ENCODE measurements at places on chromosomes 5 and 9.

- DNase-seq = no peak
Observed at GRCh38 chr5:1481266-1481958, 36.2 kb upstream of the SLC6A3 start.

DNA sequence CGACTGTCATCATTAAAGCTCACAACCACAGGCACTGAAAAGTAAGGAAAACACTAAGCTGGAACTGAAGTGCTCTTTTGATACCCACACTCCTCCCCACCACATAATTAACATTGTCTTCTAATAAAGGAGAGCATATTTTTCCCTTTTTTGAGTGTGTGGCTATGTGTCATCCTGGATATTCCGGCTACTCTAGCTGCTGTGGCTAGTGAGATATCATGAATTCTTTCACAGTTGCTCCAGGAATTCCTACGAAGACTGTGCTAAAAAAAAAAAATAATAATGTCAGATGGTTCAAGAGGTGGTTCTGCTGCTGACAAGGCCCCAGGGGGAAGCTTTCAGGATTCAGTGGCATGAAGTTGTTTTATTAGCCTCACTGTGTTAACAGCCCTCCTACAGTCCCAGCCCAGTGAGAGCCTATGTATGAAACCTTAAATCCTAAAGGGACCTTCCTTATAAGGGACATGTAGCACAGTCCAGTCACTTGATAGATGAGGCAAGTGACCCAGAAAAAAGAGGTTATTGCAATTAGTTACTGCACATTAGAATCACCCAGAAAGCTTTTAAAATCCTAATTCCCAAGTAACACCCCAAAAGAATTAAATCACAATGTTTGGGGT, 46.6 kb downstream of the TMEM252 start:
- no peak for DNase-seq

GRCh38 chr5:31847354-31847753, 208.4 kb downstream of the PDZD2 start:
- no peak for DNase-seq

GRCh38 chr9:128335161-128335560, 5.2 kb upstream of the SLC27A4 start:
- DNase-seq = no peak

DNA sequence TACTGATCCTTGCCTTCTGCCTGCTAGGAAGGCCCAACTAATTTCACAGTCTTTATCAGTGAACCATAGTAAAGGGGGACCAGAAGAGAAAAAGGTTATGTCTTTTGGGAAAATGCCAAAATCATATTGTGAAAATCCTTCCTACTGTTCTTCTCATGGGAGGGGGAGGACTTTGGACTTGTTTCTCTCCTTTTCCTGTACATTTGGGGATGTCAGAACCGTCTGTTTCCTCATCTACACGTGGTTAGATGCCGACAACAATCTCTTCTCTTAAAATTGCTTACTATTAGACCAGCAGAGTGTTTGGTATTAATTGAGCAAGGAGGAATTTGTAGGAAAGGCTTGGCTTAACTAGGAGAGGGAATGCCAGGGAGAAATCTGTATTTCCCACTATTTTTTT, 77.2 kb downstream of the TMC1 start:
- DNase-seq = no peak

DNA sequence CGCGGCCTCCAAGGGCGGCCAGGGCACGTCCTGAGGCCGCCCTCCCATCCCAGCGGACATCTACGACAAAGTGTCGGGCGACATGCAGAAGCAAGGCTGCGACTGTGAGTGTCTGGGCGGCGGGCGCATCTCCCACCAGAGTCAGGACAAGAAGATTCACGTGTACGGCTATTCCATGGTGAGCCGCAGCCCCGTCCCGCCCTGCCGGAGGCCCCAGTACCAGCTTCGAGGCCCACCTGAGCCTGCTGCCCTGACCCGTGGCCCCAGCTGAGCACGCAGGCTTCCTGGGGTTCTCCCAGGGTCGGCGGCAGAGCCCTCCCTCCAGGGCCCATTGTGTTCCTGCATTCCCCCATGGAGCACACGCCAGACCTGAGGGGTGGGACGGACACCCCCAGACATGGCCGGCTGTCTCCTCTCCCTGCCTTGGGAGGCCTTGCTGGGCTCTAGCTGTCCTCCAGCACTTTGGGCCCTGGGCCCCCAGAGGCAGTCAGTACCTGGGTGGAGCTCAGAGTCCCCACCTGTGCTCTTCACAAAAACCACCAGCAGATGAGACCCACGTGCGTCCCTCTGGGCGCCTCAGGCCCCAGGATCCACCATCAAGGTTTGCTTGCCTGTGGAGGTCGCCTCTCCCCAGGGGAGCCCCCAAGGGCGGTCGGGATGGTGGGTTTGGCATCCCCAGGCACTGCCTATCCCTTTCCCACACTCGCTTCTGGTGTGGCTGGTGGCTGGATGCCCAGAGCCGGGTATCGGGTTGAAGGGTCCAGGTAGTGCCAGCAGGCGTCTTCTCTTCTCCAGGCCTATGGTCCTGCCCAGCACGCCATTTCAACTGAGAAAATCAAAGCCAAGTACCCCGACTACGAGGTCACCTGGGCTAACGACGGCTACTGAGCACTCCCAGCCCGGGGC, 1.0 kb downstream of the PHPT1 start:
- no peak for DNase-seq

- DNase-seq = no peak
Observed at GRCh38 chr5:104764197-104764596, 1201.6 kb upstream of the NUDT12 start.

- DNase-seq = no peak
Observed at GRCh38 chr5:180283026-180283615, 8.8 kb downstream of the MAPK9 start.

GRCh38 chr5:43193181-43193893, 1.3 kb downstream of the NIM1K start:
- DNase-seq = peak; percentile 47

DNA sequence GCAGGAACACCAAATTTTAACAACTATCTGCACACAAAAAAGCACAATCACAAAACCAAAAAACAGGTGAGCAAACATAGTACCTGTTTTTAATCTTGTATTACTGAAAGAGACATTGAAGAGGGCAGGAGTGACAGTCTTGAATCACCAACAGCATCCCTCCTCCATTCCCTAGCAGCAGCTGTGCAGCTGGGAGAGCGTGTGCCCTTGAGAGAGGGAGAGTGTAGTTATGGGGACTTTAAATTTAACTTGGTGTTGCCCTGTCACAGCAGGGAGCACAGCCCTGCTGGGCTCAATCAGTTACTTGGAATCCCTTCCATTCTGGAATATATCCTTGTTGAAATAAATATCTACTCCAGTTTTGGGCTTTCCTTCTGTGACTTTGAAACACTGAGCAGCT, 1938.7 kb upstream of the NUDT12 start:
- DNase-seq = no peak

- no peak for DNase-seq
Observed at GRCh38 chr9:38061326-38061977, 7.6 kb downstream of the SHB start.

DNA sequence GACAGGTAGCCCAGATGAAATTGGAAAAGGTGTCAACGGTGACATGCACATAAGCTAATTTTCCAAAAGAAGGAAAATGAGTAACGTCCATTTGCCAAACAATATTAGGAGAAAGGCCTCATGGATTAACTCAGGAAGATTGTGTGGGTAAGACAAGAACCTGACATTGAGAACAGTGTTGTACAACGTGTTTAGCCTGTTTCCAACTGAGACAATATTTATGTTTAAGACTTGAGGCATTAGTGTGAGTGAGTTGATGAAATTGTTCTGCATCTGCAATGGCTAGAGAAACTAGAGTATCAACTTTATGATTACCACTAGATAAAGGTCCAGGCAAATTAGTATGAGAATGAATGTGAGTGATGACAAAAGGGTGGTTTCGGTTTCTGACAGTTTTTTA, 191.3 kb upstream of the RAI14 start:
- no peak for DNase-seq

DNA sequence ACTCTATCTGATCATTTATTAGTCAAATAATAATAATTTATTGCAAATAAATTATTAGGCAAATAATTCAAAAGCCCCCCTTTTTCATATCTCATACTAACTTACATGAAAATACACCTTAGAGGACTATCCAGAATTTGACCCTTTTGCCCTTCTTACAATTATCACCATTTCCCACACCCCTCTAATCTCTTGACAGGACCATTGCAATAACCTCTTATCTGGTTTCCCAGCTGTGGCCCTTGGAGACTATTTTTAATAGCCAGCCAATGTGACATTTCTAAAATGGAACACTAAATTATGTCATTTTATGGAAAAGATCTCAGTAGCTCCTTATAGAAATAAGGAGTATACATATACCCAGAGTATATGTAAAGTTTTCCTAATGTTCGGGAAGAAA, 588.4 kb upstream of the COX7C start:
- DNase-seq = no peak

DNA sequence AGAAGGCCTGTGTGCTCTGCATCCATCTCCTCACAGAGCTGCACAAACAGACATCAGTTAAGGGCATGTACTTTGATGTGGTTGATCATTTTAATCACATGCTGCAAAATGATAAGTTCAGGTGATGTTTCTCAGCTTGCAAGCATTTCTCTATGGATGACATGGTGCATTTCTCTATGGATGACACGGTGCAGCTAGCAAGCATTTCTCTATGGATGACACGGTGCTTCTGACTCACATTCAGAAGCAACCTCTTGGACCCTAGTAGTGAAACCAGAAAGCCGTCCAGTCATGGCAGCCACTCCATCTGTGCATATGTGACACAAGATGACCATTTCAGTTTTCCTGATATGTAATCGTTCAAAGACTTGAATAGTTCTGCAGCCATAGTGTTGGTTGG, 24.1 kb upstream of the RNF20 start:
- DNase-seq = no peak

DNA sequence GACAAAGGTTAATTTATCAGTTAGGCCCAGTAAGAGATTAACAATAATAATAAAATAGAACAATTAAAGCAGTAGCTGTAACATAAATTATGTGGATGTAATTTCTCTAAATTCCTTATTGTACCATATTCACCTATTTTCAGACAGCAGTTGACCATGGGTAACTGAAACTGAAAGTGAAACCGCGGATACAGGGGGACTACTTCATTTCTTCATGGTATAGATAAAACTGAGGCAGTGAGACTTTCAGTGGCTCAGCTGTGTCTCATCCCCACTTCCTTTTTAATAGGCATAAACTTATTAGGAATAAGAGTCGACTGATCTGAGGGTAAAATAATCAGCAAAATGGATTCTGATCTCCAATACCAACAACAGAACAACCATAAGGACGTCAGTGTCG, 174.0 kb upstream of the WWC1 start:
- no peak for DNase-seq

- DNase-seq = no peak
Observed at GRCh38 chr5:90947667-90948066, 389.1 kb downstream of the ADGRV1 start.

DNA sequence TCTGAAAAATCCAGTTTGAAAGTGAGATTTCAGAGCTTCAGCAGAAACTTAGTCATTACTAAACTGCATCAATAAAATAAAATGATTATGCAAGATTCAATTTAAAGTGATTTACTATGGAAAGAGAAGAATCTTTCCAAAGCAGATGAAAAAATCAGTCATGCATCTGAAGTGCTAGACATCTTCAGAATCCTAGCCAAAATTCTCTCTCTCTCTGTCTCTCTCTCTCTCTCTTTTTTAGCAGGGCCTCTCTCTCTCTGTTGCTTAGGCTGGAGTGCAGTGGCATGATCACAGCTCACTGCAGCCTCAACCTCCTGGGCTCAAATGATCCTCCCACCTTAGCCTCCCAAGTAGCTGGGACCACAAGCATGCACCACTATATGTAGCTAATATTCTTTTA, 18.2 kb upstream of the UBLCP1 start:
- DNase-seq = no peak

DNA sequence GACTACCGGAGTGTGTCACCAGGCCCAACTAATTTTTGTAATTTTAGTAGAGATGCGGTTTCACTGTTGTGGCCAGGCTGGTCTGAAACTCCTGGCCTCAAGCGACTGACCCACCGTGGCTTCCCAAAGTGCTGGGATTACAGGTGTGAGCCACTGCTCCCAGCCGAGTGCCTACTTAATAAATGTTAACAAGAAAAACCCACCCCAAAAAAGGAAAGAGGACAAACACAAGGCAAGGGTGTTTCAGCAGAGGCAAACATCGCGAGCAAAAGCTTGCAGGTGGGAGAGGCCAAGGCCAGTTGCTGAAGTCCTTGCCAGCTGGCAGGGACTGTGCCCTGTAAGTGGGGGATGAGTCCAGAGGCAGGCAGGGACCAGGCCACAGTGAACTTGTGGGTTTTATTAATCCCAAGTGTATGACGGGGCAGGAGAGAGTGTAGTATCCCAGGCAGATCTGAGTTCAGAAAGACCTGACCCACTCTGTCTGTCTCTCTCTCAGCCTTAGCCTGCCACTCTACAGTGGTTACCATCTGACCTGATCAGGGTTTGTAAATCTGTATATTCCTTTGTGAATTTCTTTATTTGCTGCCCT, 6.4 kb upstream of the FPGS start:
- no peak for DNase-seq

DNA sequence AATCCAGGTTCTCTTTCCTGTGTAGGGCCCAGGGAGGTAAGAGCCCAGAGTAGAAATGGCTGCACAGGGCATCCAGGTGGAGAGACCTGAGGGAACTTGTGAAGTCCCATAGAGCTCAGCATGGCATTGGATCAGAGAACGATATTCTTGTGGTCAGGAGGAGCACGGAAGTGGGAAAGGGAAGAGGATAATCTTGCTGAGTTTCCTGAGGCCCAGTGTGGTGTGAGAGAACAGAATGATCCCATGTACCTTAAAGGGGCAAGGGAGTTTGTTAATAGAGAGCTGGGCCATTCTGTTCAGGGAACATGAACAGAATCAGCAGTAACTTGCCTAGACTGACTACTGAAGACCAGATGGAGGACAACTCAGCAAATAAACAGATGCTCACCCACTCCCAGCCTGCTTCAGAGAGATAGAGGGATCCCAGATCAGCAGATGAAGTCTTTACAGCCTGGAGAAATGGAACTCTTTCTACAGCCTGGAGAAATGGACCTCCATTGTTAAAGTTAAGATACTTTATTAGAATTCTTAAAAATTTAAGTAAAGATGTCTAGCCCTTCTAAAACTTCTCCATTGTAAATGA, 119.7 kb upstream of the ELL2 start:
- DNase-seq = no peak

GRCh38 chr5:35209862-35210261, 20.4 kb downstream of the PRLR start:
- no peak for DNase-seq

DNA sequence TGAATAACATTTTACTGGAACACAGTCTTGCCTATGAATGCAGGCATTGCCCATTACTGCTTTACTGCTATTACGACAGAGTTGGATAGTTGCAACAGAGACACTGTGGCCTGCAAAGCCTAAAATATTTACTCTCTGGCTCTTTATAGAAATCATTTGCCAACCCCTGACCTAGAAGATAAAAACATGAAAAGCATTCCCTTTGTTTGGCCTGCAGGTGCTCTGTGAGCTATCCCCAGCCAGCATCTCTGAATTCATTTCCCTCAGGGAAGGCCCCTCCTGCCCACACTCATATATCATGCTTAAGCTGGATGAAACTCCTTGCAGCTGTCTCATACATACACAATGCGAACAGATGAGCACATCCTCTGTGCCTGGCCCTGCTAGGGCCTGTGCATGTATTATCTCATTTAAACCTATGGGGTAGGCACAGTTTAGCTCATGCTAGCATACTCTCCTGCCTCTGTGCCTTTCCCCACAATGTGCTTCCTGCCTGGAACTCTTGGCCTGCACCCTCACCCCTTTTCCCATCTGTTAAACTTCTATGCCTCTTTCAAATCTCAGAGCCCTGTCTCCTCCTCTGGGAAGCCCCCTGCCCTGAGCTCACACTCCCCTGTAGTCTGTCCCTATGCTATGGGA, 193.1 kb downstream of the PAX5 start:
- no peak for DNase-seq
